ENCODE measurements at places on chromosomes 7 and 10. TPM values are rescaled to one million over a fixed set of nuclear protein-coding genes. Genes with fewer than 3 reads are reported as not detected.

GRCh38 chr7:100476903-100477870 is 1.8 kb downstream of the TSC22D4 start:
- no peaks in the 10 kb centered on the region for H3K27me3 ChIP-seq
- peak overlapping the region; percentile 96 for H3K27ac ChIP-seq
- peaks cover 62% of the 10 kb centered on the region for H3K4me1 ChIP-seq
- peak overlapping the region; percentile 64 for H3K4me3 ChIP-seq
- DNase-seq: no peak

- H3K27ac ChIP-seq: no peak overlapping the region
- H3K36me3 ChIP-seq: no peaks in the 10 kb centered on the region
- H3K4me1 ChIP-seq: no peaks in the 10 kb centered on the region
- H3K4me3 ChIP-seq: no peak overlapping the region
Measured at GRCh38 chr10:100571084-100571856, 35.5 kb downstream of the HIF1AN start.

The CCDC3 gene
- total RNA-seq: 6.9 TPM

The GRB10 gene
- total RNA-seq: 69.5 TPM

- H3K27ac ChIP-seq: no peak overlapping the region
- H3K4me1 ChIP-seq: no peaks in the 10 kb centered on the region
- H3K27me3 ChIP-seq: no peaks in the 10 kb centered on the region
Measured at GRCh38 chr7:139561-140243, 52.7 kb upstream of the FAM20C start.

- no peaks in the 10 kb centered on the region for H3K27me3 ChIP-seq
- H3K36me3 ChIP-seq: peaks cover 34% of the 10 kb centered on the region
- H3K27ac ChIP-seq: no peak overlapping the region
- H3K4me3 ChIP-seq: no peak overlapping the region
- peak; percentile 87 for DNase-seq
Measured at GRCh38 chr7:151038951-151039849, 9.1 kb upstream of the ASIC3 start.

DNA sequence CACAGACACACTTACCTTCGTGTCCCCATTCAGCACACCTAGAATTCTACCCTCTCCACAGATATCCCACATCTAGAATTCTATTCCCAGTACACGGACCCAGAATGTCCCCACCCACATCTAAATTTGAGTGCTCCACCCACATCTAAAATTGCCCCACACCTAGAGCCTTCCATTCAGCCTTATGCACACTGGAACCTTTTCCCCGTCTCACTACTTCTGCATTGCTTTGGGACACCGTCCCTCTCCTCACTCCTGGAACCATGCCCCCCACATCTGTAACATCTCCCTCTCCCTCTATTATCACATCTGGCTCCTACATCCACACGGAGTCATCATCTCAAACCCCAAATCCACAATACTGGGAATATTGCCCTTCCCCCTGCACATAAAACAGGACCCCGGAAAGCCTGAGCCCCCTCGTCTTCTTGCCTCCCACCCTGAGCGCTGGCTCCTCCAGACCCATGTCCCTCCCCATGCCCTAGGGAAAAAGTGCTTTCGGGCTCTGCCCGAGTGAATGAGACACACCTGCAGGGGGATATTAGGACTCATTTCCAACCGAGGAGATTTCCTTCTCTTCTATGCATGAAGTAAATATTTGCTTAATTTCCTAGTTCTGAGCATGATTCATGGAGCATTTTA is 125.8 kb upstream of the UNC5B start:
- DNase-seq: peak; percentile 18
- no peak overlapping the region for H3K27ac ChIP-seq
- H3K4me1 ChIP-seq: no peaks in the 10 kb centered on the region
- no peaks in the 10 kb centered on the region for H3K36me3 ChIP-seq

- no peak overlapping the region for H3K27ac ChIP-seq
- H3K36me3 ChIP-seq: peaks cover 7% of the 10 kb centered on the region
- H3K4me3 ChIP-seq: no peak overlapping the region
Measured at GRCh38 chr10:15781381-15781960, 61.7 kb upstream of the ITGA8 start.

The SPDYE5 gene
- total RNA-seq: not detected

- no peak overlapping the region for H3K4me3 ChIP-seq
- no peaks in the 10 kb centered on the region for H3K27me3 ChIP-seq
- H3K36me3 ChIP-seq: no peaks in the 10 kb centered on the region
- DNase-seq: no peak
- H3K4me1 ChIP-seq: peaks cover 32% of the 10 kb centered on the region
- no peak overlapping the region for H3K27ac ChIP-seq
Measured at GRCh38 chr7:132518102-132518838, 58.0 kb downstream of the PLXNA4 start.

The GIMAP4 gene
- 24.1 TPM for total RNA-seq

- no peaks in the 10 kb centered on the region for H3K27me3 ChIP-seq
- peak overlapping the region; percentile 83 for H3K27ac ChIP-seq
- DNase-seq: no peak
- no peaks in the 10 kb centered on the region for H3K4me1 ChIP-seq
- H3K36me3 ChIP-seq: no peaks in the 10 kb centered on the region
Measured at GRCh38 chr10:74929197-74929596, 102.8 kb downstream of the KAT6B start.

- H3K27ac ChIP-seq: no peak overlapping the region
- no peak for DNase-seq
- no peaks in the 10 kb centered on the region for H3K27me3 ChIP-seq
- H3K4me1 ChIP-seq: peaks cover 11% of the 10 kb centered on the region
- no peaks in the 10 kb centered on the region for H3K36me3 ChIP-seq
Measured at GRCh38 chr10:112896273-112896672, 53.8 kb upstream of the TCF7L2 start.

The CALHM1 gene
- total RNA-seq: not detected

The GCK gene
- 1.4 TPM for total RNA-seq

- no peak for DNase-seq
- H3K4me1 ChIP-seq: no peaks in the 10 kb centered on the region
- no peak overlapping the region for H3K27ac ChIP-seq
- no peak overlapping the region for H3K4me3 ChIP-seq
- no peaks in the 10 kb centered on the region for H3K27me3 ChIP-seq
- no peaks in the 10 kb centered on the region for H3K36me3 ChIP-seq
Measured at GRCh38 chr7:111650456-111650999, 88.2 kb upstream of the IMMP2L start.

DNA sequence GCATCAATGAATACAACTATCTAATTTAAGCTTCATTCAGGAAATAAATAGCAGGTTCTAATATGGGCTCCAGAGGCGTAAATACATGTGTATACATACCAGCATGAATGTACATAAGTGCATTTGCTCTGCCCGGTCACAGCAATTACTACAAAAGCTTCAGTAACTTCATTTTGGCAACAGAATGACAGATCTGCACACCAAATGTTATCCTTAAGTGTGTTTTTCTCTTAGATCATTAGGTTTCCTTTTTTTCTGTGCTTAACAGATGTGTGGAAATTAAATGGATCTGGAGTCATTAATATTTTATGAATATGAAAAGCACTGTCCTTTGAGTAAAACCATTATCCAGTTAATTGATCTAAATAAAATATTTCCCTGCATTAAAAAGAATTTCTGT is 159.0 kb upstream of the MEOX2 start:
- no peak for DNase-seq
- H3K27ac ChIP-seq: no peak overlapping the region
- no peaks in the 10 kb centered on the region for H3K4me1 ChIP-seq
- no peaks in the 10 kb centered on the region for H3K27me3 ChIP-seq
- H3K4me3 ChIP-seq: no peak overlapping the region

The MACROH2A2 gene
- 10.4 TPM for total RNA-seq

The CRTAC1 gene
- 3.9 TPM for total RNA-seq

The TYW1B gene
- 2.5 TPM for total RNA-seq

- DNase-seq: no peak
- peaks cover 6% of the 10 kb centered on the region for H3K4me1 ChIP-seq
- H3K4me3 ChIP-seq: peak overlapping the region; percentile 81
- H3K36me3 ChIP-seq: no peaks in the 10 kb centered on the region
- peak overlapping the region; percentile 95 for H3K27ac ChIP-seq
- H3K27me3 ChIP-seq: no peaks in the 10 kb centered on the region
Measured at GRCh38 chr7:92135052-92135889, 994 bp upstream of the CYP51A1 start.

DNA sequence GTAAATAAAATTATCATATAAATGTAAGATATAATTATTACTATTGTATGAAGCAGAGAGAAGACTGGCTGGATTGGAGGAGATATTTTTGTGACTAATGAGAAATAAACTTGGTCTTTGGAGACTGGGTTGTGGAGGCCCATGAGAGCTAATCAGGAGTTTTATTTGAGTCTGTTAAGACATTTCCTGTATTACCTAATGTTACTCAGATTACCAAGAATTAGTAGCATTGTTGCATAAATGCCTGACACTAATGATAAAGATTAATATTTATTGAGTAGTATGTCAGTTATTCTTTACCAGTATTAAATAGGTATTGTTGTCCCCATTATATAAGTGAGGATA is 7.1 kb downstream of the CCDC126 start:
- no peaks in the 10 kb centered on the region for H3K27me3 ChIP-seq
- H3K4me3 ChIP-seq: no peak overlapping the region
- H3K27ac ChIP-seq: no peak overlapping the region

The FGFBP3 gene
- total RNA-seq: 0.71 TPM

The LGI1 gene
- 3.2 TPM for total RNA-seq

GRCh38 chr10:34866848-34867247 is 51.8 kb upstream of the PARD3 start:
- peaks cover 19% of the 10 kb centered on the region for H3K4me1 ChIP-seq
- no peaks in the 10 kb centered on the region for H3K36me3 ChIP-seq
- no peaks in the 10 kb centered on the region for H3K27me3 ChIP-seq
- no peak for DNase-seq
- no peak overlapping the region for H3K4me3 ChIP-seq

Data from sigmoid colon (tissue), 7 donors.